ENCODE measurements at places on chromosomes 6 and 20.

- no peak for DNase-seq
These were observed 87.8 kb downstream of the CENPW start for GRCh38 chr6:126427713-126428112.

DNA sequence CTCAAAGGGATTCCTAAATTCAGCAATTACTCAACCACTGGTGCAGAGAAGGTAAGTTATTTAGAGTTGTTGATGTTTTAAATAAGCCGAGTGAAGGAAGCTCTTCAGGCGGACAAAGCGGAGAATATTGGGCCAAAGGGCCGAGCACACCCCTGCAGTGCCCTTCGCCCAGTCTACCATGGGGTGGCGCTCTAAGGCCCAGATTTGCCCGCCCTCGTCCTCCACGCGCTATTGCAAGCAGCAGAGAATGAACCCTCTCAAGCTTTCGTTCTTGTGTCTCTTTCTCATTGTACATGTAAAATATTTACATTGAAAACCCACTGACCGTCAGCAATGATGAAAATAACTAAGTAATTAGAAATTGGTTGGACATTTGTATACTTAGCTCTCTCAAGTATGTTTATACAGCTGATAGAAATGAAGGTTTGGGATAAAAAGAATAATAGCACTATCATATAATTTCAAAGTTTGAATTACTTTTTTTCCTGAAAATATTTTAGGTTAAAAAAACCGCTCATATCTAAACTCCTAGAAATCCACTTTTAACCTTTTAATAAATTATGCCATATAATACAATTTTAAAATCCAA lies 195.0 kb upstream of the CEP162 start:
- DNase-seq: no peak

DNA sequence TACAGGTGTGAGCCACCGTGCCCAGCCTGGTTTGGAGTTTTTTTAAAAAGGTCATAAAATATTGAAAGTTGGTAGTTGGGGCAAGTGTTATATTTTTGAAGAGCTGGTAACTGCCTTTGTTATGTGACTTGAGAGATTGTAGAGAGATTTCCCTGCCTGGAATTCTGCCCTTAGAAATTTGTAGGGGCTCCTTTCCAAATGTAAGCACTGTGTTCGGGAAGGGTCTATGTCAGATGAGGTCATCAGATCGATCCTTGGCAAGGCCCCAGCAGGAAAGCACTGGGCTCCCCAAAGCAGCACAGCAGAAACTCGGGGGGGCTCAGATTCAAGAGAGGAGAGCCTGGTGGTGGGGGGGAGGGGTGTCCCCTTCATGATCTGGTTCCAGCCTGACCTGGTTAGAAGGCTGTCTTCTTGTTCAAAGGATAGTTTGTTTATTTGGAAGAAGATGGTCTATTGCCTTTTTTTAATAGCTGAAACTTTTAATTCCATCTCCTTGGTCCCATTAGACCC lies 220.2 kb downstream of the UST start:
- DNase-seq: peak; percentile 28

DNA sequence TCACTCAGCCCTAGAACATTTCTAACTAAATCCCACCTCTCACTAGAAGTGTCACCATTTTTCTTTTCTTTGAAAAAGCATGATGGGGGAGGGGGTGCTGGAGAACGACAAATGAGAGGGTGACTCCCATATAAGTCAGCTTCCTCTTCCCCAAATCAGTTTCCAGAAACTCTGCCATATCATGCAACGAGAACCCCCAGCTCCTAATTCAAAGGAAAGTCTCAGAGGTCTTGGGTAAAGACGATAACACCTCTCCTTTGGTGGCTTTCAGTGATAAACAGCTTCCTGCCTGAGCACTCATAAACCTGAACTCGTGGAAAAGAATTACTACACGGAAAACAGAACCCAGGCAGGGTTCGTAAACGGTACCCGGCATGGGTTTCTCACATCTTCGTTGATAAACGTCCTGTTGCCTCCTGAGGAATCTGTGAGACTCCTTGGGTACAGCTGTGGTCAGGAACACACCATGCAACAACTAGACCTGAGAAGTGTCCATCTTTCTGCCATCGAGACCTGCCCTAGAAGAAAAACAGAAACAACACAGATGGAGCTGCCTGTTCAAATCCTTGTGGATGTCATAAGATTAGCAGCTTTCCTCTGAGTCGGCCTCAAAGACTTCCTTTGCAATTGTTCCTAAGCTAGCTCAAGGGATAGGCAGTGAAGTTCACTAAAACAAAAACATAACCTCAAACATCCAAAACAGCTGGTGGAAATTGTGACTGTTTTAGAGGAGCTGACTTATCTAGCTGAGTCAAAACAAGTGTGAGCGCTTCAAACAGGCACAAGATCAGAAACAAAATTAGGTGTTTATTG lies 185.8 kb upstream of the PRDM1 start:
- DNase-seq: no peak

DNA sequence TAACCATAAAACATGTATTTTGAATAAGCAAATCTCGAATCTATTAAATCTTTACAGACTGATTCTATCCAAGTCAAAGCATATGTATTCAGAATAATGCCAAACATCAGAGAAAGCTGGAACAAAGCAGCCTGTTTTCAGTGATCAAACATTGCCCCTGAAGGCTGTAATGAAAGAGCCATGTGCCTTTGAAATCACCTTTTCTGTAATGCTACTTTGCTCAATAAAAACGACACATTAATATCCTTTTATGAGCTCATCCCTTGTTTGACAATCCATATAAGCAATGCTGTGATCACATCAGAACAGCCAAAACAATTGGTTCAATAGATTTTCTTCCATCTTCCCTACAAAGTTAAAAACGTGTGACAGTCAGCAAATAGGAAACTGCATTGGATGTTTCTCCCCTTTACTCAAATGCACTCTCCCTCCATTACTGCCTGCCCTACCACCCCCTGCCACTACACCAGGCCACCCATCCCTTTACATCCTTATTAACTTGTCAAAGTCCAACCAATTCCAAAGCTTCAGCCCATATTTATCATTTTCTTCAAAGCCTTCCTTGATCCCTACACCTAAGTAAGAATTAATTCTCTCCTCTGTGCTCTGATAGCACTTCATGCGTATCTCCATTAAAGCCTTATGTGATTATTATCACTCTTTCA lies 42.0 kb downstream of the THEMIS start:
- DNase-seq: no peak

- no peak for DNase-seq
These were observed 56.1 kb upstream of the HFE start for GRCh38 chr6:26031151-26031594.

DNA sequence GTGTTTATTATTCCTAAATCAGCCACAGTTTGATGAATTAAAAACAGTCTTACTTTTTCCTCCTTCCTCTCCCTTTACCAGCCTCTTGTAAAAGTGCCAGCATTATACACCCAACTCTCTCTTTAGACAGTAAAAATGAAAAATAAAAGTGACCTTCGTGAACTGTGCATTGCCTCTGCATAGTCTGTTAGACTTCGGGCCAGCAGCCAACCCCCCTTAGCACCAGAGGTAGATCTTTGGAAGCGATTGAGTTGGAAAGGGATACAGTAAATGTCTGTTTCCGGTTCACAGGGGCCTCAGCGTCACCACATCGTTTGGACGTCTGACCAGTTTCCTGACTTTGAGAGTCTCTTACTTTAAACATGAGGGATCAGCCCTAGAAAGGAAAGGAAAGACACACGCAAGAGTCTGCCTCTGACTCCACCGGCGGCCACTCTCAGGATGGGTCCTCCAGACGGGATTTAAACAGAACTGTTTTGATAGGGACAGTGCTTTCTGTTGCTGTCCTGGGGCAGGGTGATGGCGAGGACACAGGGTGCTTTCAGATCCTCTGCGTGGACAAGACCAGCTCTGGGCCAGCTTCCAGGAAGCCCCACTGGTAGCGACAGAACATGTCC lies 206.6 kb upstream of the PREP start:
- DNase-seq: no peak

DNA sequence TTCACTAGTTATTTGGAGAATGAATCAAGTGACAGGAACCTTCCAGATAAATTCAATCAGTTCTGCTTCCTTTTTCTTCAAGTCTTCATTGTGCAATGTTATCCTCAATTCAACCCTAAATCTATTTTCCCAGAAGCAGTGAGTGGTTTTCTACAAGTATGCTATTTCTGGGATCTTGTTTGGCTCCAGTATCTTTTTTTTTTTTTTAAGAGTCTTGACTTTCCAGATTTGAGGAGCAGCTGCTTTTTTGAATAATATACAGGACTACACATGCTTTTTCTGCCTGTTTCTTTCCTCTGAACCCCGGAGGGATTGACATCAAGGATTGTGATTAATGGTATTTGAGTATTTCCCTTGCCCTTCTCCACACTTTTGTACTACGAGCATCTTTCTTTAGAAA lies 339.2 kb upstream of the JAG1 start:
- no peak for DNase-seq

DNA sequence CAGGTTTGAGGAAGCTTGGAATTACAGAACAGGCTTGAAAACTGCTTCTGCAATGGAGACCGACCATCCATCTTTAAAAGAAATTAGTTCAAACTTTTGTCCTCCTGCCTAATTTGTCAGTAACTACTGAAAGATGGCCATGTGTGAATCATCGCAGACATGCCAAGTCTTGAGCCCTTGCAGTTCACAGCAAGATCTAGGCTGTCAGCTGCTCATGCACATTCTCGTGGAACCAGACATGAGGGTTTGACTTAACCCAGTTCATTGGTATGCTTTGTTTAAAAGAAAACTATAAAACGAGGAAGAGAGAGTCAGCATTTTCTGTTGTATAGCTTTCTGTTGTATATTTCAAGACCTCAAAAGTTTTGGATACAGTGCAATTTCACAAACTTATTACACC lies 74.0 kb upstream of the SAMD5 start:
- no peak for DNase-seq

- no peak for DNase-seq
These were observed 102.0 kb downstream of the HIVEP1 start for GRCh38 chr6:12114055-12114503.
